Suppressor macrophage treated with lipopolysaccharide for 1 hour (primary cell): ENCODE measurements at places on chromosomes 3 and 15.

DNA sequence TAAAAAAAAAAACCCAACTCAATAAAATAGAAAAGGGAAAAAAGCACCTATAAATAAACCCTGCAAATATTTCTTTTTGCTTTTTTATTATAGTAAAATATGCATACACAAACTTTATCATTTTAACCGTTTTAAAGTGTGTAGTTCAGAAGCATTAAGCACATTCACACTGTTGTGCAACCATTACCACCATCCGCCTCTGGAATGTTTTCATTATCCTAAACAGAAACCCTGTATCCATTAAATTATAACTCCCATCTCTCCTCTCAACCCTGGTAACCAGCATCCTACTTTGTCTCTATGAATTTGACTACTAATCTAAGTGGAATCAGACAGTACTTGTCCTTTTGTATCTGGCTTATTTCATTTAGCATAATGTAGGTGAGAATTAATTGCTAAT, 15.0 kb downstream of the CDCP1 start:
- no peak for DNase-seq

GRCh38 chr3:46561511-46561910, 4.6 kb downstream of the LRRC2 start:
- no peak for DNase-seq

- DNase-seq: no peak
These were observed 24.5 kb upstream of the PLA2G4D start for GRCh38 chr15:42118650-42119445.

DNA sequence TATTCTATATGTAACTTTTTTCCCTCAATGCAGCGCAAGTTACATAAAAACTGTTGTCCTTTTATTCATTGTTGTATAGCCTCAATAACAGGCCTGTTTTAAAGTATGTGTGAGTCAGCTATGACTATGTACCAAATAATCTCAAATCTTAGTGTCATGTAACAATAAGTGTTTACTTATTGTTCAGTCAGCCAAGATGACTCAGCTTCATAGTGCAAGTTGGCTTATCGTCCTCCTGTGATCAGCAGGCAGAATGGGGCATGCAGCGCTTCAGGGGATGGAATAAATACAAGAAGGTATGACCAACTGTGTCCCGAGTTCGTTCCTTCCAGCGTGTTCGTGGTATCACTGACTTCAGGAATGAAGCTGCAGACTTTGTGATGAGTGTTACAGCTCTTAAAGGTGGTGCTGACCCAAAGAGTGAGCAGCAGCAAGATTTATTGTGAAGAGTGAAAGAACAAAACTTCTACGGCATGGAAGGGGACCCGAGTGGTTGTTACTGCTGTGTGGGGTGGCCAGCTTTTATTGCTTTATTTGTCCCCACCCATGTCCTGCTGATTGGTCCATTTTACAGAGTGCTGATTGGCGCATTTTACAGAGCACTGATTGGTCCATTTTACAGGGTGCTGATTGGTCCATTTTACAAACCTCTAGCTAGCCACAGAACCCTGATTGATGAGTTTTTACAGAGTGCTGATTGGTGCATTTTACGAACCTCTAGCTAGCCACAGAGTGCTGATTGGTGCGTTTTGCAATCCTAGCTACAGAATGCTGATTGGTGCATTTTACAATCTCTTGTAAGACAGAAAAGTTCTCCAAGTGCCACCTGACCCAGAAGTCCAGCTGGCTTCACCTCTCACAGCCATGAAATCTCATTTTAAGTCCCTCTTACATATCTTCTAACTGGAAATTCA, 1016.0 kb downstream of the MCTP2 start:
- no peak for DNase-seq

- DNase-seq: no peak
These were observed 166.7 kb upstream of the SUCLG2 start for GRCh38 chr3:67821135-67821534.

DNA sequence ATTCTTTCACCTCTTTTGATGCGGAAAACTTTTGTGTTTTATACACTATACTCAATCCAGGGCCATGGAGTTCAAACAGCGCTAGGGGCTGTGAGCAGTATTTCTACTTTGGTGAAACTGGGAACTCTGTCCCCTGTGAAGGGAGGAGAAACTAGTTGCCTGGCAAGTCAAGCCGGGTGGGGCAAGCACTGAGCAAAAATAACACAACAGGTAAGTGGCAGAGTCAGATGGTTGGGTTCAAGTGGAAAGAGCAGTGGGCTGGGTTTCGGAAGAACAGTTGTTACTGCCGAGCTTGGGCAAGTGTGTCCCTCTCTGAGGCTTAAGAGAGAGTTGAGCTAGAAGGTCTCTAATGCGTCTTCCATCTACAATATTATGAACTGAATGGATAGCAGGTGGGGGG, 59.7 kb upstream of the ROPN1 start:
- no peak for DNase-seq

- no peak for DNase-seq
These were observed 26.9 kb downstream of the SENP2 start for GRCh38 chr3:185613016-185613415.

- DNase-seq: no peak
These were observed 148.5 kb downstream of the OTOL1 start for GRCh38 chr3:161644891-161645635.

GRCh38 chr3:138694287-138695007, 85.9 kb downstream of the FAIM start:
- DNase-seq: peak; percentile 9

DNA sequence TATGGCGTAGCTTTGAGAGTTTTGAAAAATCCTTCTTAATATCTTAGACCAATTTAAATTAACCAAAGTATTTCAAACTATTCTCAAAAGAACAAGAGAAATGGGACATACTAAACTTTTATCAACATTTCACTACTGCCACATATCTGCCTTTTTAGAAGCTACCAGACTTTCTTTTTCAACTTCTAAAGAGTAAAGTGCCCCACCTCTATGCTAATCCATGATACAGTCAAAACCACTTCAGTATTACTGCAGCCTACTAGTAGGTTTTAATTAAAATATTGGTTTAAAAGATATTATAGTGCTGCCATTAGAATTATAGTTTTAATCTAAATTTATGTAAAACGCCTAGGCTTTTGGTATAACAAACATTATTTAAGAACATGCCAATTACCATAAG, 15.1 kb downstream of the HERC1 start:
- DNase-seq: no peak

GRCh38 chr15:48596415-48596814, 49.1 kb downstream of the FBN1 start:
- DNase-seq: no peak

- DNase-seq: no peak
These were observed 44.9 kb downstream of the GJD2 start for GRCh38 chr15:34709866-34710265.

DNA sequence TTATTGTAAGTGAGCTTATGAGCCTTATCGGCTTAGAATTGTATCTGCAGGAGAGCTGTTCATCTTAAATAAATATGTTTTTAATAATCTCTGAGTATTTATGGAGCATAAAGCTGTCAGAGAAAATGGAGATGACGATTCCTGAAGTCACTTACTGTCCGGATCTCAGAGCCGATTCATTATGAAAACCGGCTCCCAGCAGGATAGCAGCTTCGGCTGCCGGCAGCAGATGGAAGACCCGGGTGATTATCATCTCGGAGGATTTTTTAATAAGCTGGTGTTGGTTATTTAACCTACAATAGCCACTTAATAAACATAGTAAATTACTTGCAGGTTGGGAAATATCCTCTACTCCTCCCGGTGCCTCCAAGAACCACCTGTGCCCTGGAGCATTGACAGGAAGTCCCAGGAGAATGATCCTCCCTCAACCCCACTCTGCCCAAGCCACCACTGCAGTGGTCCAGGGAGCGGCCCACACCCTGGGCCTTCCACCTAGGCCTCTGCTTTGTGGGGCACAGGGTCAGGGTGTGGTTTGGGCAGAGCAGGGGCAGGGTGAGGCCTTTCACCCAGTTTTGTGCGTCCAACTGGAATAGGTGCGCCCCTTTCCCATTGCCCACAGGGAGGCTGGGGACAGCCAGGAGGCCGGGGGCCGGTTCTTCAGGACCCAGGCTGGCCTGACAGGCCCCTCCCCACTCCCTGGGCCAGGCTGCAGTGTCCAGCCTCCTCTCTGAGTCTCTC, 42.2 kb upstream of the PRR23E start:
- DNase-seq: no peak

DNA sequence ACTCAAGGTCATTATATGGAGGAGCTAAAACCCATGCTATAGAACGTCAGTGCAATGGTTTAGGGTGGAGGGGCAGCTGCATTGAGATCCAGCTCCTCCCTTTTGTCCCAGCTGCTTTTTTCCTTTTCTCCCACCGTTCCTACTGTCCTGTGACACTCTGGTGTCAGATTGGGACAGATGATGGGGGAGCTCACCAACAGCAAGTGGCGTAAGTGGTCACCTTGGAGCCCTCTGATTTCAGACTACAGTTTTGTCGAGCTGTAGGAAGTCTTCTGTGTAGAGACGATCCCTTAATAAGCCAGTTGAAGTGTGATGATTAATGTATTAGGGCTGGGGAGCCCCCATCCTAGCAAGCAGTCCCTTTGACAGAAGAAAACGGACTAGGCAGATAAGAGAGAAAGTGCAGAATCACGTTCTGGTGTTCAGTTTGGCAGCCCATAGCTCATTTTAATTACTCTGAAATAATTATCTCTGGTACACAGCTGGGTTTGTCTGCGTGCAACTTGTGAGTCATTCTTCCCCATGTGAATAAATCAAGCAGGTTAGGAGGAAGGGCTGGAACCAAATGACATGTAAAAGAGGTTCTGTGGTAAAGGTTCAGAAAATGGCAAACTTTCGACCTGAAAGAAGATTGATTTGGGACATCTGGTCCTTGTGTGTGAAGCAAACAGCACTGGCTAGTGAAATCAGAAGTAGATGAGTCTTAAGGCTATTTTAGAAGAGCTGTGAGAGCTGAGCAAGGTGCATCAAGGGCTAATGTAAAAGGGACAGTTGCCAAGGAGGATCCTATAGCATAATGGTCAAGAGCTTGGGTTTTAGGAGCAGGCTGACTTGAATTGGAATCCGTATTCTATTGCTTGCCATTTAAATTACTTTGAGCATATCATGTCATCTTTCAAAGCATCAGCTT, 241.4 kb downstream of the EDEM1 start:
- DNase-seq: peak; percentile 22

GRCh38 chr15:86275361-86275760, 195.7 kb downstream of the AGBL1 start:
- DNase-seq: no peak

DNA sequence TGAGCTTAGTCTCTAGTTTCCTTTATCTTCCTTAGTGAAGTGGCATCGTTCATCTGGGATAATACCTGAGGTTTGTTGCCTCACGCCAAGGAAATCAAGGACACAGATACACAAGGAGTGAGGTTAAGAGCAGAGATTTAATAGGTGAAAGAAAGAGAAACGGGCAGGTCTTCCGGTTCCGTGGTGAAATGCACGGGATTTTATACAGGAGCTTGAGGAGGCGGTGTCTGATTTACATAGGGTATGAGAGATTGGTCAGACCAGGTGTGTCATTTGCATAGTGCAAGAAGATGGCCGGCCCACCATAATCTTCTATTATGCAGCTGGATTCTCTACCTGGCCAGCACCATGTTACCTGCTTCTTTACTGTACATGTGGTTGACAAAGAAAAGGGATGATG, 17.2 kb downstream of the ARRDC4 start:
- no peak for DNase-seq

DNA sequence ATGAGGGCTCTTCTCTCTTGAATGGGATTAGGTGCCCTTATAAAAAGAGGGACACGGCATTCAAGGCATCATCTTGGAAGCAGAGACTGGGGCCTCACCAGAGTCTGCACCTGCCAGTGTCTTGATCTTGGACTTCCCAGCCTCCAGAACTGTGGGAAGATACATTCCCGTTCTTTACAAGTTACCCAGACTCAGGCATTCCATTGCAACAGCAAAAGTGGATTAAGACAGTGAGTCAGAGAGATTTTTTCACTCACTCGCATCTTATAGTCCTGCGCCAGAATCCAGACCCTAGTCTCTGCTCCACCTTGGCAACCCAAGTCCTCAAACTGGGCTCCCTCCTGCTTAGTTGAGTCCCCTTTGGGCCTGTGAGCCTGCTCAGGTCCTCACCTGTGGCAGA, 2.7 kb downstream of the LCTL start:
- DNase-seq: no peak

- DNase-seq: no peak
These were observed 131.1 kb upstream of the NSMCE3 start for GRCh38 chr15:29400701-29401100.

- no peak for DNase-seq
These were observed 56.6 kb upstream of the APEH start for GRCh38 chr3:49617390-49618013.

DNA sequence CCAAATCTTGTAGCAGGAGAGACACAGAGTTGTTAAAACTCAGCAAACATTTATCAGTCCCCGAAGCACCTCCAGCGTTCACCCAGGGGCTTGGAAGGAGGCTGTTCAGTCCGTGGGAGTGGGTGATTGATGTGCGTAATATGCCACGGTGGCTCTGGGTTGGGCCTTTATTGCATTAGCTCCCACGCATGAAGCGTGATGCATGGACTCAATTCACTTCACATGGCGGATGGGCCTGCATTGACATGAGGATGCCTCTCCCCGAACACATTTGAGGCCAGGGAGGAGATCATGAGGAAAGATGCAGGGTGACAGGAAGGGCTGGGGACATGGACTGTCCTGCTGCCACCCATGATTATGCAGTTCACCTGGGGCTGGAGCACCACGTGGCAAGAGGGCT, 126.5 kb downstream of the FAM43A start:
- no peak for DNase-seq

- no peak for DNase-seq
These were observed 32.9 kb upstream of the MTMR10 start for GRCh38 chr15:31024330-31024729.

DNA sequence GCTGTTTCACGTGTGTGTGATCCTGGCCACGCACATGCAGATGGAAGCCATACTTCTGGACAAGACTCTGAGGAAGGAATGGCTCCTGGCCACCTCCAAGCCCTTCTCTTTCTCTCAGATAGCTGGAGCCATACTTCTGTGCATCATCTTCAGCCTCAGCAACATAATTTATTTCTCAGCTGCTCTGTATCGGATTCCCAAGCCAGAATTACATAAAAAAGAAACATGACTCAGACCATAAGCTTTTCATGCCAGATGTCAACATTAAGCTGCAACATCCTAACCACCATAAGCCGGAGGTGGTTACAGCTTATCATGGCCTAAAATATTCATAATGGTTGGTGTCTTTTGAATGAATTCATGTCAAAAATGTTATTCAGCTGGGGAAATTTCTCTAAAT, 10.6 kb upstream of the KIF23 start:
- no peak for DNase-seq

- DNase-seq: no peak
These were observed at the start of gene TRH for GRCh38 chr3:129974564-129974832. Gene TRH, plus strand, starts transcription at chr3:129974720. Its CDS starts 1,097 bp downstream, at chr3:129975817.

- DNase-seq: no peak
These were observed 263.9 kb upstream of the STT3B start for GRCh38 chr3:31268868-31269267.

GRCh38 chr15:99703603-99704443, 29.4 kb downstream of the LYSMD4 start:
- DNase-seq: peak; percentile 99

- no peak for DNase-seq
These were observed 147.4 kb upstream of the ARHGEF26 start for GRCh38 chr3:153973722-153974265.

- no peak for DNase-seq
These were observed 37.5 kb downstream of the CTDSPL start for GRCh38 chr3:37899101-37899707.
